ENCODE measurements at places on chromosomes 3 and 15.

DNA sequence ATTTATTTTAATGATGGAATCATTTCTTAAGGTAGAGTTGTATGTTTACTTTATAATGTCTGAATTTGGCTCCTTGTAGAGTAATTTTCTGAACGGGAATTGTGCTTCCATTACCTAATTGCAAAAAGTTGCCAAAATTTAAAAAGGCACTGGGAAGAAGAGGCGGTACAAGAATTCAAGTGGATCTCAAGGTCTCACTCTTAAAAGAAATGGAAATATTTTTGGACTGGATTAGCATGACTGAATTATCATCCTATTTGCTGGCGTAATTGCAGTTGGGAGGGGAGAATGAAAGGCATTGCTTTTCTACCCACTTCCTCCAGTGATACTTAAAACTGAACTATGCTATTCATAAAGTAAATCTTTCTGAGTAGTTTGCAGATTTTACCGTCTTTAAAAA, 46.2 kb downstream of the COL8A1 start:
- no peak for DNase-seq

GRCh38 chr3:141729240-141729639, 8.9 kb upstream of the RNF7 start:
- DNase-seq, result no peak

- DNase-seq, result no peak
Measured at GRCh38 chr3:153980252-153980590, 141.0 kb upstream of the ARHGEF26 start.

- no peak for DNase-seq
Measured at GRCh38 chr15:65676123-65676522, 54.4 kb downstream of the SLC24A1 start.

DNA sequence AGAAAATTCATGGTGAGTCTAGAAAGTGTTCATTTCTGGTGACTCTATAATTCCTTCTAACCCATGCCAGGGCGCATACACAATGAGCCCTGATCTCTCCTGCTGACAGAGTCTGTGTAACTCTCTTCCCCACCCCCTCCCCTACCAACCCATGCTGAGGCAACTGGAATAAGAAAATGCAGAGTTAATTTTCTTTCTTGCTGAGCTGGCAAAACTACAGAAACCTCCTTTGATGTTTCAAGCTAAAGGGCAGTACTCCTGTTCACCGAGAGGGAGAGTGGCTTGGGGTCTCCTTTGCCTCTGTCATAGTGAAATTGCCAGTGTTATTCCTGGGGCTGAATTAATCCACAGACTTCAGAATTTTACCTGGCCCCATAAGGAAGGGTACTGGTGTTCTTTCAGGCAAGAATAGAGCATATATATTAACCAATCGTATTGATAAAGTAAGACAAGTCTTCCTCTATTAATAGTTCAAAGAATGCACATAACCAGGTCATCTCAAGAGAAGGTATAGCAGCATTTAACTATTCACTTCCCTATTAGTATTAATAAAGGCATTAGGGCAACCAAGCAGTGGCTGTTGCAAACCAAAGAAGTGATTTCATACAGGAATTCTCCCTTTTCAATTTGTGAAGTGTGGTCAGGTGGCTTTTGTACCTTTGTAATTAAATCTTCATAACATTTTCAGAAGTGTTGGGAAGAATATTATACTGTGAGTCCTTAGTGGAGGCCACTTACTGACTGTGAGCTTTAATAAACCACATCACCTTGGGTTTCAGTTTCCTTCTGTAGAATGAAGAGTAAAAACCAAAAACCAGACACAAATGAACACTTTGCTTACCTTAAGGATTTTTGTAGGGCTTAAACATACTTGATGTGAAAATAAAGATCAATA, 4.1 kb downstream of the GAP43 start:
- no peak for DNase-seq

DNA sequence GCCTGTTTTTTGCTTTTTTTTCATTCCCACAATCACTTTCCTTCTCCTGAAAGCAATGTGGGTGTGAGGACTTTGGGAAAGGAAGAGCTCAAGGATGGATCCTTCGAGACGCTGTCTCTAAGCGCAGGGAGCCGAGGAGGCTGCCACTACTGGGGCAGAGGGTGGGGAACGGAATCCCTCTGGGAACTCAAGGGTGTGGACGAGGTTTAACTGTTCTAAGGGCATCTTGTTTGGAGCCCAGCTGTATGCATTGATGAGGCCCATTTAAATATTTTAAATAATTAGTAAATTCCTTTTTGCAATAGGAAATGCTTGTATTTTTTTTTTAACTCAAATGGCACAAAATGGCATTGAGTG, 124.4 kb upstream of the MEF2A start:
- DNase-seq, result no peak

Data from astrocyte of the spinal cord (primary cell).